Activated naive CD8-positive, alpha-beta T cell treated with anti-CD3 and anti-CD28 coated beads for 36 hours (primary cell): ENCODE measurements at places on chromosomes 4 and X. TPM values are rescaled to one million over a fixed set of nuclear protein-coding genes. Genes with fewer than 3 reads are reported as not detected.

IL1RAPL1 gene
- not detected for total RNA-seq

DNA sequence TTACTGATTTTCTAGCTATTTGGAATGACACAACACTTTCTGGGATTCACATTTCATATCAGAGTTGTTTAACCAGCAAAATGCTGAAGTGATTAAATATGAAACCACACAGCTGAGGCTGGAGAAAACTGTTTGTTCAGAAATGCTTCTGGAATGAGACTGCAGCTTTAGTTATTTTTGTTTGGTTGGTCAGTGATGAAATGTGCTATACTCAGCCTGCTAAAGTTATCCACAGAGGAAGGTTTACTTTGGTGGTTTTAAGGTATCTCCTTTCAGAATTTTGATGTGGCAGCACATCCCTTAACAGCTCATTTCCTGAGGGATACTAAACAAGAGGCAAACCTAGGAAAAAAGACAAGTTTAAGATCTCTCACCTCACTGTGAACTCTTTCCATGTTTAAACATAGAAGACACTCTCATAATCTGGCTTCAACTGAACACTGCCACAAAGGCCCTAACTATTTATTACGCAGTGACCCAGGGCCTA lies 106.6 kb upstream of the PDE5A start:
- DNase-seq, result no peak

GRCh38 chr4:175944126-175944910 lies 121.3 kb upstream of the WDR17 start:
- no peak for DNase-seq

CT45A3 gene
- not detected for total RNA-seq

- no peak for DNase-seq
Measured at GRCh38 chr4:52028970-52029369, 8.8 kb upstream of the LRRC66 start.

- no peak for DNase-seq
Measured at GRCh38 chrX:130887376-130887775, 15.6 kb downstream of the ENOX2 start.

DNA sequence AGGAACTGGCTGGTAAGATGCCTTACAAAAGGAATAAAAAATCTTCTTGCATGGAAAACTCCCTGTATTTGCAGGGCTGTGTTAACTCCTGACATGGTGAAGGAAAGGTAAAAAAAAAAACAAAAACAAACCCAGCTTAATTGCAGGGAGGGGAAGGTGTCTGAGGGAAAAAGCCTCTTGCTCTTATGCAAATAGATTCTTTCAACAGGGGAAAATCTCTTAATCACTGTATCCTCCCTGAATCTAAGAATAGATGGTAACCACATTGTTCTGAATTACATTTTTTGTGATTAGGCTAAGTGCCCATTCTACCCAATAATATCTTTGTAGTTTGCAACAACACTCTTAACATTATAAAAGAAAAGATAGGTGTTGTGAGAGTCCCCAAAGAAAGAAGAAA lies 172.6 kb downstream of the RBM46 start:
- no peak for DNase-seq

FAM9A gene
- total RNA-seq, result not detected

DNA sequence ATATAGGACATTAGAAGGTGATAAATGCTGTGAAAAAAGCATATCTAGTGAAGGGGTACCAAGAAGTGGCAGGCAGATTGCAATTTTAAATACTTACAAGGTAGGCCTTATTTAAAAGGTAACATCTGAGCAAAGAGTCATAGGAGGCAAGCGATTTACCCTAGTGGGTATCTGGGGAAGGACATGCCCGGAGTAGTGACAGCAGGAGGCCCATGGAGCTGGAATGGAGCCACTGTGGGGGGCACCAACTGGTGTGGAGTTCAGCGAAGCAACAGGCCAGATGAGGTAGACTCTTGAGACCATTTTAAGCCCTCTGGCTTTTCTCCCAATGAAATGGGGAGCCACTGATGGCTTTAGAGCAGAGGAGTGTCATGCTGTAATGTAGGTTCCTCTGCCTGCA lies 37.3 kb downstream of the SEC24D start:
- DNase-seq, result no peak

PRKG2 gene
- total RNA-seq, result 0.58 TPM

CD38 gene
- 40.3 TPM for total RNA-seq

GRCh38 chr4:95507147-95507546 lies 41.6 kb downstream of the UNC5C start:
- no peak for DNase-seq

DNA sequence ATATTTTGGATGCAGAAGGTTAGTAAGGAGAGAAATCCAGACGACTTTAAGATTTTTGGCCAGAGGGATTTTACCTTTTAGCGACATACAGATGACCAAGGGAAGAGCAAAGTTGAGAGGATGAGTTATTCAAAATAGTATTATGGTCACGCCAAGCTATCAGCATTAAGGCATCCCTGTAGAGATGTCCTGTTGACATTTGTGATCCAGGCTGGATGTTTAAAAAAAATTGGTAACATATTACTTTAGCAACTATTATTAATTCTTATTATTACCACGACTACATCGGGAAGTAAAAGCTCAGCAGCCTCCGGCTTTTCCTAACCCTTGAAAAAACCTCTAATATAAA lies 562 bp upstream of the OSTC start:
- no peak for DNase-seq

DNA sequence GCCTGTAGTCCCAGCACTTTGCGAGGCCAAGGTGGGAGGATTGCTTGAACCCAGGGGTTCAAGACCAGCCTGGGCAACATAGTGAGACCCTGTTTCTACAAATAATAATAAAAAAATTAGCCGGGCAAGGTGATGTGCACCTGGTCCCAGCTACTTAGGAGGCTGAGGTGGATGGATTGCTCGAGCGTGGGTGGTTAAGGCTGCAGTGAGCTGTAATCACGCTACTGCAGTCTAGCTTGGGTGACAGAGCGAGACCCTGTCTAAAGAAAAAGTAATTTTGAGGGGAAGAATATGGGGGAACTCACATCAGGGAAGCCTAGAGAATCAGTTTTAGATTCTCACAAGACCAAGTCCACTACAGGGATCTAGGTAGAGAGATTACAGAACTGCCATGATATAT lies 28.9 kb upstream of the LCORL start:
- no peak for DNase-seq
